ENCODE measurements at places on chromosomes 16 and 17.

GRCh38 chr16:48609652-48610029, 339 bp downstream of the N4BP1 start:
- DNase-seq, result no peak

GRCh38 chr17:76268015-76268749, 3.0 kb downstream of the UBALD2 start:
- peak; percentile 55 for DNase-seq

DNA sequence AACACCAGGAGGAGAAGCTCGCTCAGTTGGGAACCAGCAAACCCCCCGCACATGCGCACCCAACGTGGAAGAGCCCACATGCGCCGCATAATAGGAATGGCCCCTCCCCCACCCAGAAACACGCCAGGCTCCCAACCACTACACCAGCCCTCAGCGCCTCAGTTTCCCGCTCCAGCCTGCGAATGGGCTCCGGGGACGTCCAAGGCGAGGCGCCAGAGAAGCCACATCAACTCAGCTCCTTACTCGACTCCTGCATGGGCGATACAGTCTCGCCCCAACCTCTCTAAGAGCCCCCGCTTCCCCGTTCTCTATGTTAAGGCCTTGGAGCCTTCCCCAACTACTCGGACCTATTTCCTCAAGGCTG, 504 bp downstream of the SRSF1 start:
- peak; percentile 45 for DNase-seq

DNA sequence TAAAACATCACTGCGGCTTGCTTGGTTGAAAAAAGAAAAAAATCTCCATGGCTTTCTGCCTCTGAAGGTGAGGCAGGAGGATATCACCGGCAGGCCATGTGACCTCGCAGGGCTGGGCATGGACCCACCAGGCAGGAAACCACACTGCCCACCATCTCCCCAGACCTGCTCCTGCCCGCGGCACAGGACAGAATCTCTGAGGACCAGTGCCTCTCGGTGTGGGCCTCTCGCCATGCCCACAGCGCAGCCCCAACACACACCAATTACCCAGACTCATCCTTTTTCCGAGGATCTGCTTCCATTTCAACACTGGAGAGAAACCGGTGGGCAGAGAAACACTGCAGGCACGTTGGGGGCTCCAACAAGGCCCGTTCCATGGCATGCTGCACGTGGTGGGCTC, 16.2 kb downstream of the DNASE1 start:
- no peak for DNase-seq

- DNase-seq, result no peak
Observed at GRCh38 chr17:39612291-39612894, 4.7 kb upstream of the NEUROD2 start.

DNA sequence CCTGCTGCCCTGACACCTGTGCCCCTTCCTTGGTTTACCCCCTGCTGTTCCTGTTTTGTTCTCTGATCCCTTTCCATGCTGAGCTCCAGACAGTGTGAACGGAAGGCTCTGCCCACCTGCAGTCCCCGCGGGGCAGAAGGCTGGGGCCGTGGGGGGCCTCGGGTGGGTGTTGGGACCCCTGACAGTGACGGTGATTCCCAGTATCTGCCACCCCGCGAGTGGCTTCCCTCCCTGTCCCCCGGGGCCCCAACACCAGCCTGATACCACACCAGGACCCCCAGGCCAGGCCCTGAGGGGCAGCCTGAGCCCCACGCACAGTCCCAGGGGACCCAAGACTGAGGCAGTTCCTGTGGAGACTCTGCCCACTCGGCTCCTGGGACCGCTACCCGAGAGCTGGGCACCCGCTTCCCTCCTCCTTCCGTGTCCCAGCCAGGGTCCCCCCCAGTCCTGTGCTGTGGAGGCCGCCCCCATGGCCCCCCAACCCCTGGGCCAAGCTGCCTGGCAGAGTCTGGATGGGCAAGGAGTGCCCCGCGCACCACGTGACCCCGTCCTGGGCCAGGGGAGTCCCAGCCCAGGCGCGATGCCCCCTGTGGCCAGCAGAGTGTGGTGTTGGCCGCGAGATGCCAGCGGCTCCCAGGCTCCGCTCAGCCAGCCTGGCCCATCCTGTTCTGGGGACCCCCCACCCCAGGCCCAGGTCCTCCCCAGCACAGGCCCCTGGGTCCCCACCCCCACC, 10.0 kb upstream of the C1QTNF8 start:
- DNase-seq, result peak; percentile 19

DNA sequence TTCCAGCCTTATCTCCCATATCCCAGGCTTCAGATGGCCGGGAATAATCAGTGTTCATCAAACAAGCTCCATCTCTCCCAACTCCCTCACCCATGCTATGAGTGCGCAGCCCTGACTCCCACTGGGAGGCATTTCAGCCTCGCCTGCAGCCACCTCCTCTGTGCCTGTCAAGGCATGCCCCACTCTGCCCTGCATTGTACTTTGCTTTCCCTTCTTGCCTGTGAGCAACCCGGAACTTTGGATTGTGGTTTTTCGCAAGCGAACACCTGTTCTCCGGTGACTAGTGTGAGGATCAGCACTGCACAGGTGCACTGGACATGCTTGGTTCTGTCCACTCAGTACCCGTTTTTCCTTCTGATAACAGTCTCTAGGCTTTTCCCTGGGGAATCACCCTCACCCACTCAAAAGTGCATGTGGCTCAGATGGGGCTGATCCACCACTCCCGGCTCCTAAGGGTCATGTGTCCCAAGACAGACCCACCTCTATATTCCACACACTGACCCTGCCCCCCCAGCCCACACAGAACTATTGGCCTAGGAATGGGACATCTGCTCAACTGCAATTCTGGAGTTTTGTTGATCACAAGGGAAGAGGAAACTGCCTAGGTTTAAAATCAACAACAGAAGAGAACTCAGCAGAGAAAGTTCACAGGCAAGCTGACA, 9.1 kb downstream of the CHST6 start:
- DNase-seq, result no peak

GRCh38 chr17:21418446-21419298, 42.5 kb downstream of the KCNJ12 start:
- DNase-seq, result no peak

- DNase-seq, result no peak
Observed at GRCh38 chr17:28716740-28717577, 709 bp downstream of the RAB34 start.

- no peak for DNase-seq
Observed at GRCh38 chr17:545156-545555, 169.5 kb downstream of the VPS53 start.

DNA sequence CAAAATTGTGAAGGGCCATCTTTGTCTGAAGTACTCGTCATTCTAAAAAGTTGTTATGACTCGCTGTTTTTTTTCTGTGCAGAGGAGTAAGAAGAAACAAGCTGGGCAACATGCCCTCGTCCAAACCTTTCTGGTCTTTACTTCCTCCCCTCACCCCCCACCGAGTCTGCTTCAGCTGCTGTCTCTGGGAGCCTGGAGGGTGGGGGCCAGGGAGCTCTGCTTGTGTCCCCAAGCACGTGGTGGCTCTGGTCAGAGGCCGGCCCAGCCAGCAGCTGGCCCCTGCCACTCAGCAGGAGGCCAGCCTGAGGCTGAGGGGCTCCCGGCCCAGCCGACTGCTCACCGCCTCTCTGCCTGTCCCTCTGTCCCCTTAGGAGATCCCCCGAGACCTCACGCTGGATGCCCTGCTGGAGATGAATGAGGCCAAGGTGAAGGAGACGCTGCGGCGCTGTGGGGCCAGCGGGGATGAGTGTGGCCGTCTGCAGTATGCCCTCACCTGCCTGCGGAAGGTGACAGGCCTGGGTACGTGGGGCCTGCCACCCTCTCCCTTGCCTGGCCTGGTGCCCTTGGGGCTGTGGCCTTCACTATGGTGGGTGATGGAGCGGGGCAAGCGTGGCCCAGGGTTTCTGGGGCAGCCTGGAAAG, 53.7 kb upstream of the LGALS9 start:
- DNase-seq, result no peak

DNA sequence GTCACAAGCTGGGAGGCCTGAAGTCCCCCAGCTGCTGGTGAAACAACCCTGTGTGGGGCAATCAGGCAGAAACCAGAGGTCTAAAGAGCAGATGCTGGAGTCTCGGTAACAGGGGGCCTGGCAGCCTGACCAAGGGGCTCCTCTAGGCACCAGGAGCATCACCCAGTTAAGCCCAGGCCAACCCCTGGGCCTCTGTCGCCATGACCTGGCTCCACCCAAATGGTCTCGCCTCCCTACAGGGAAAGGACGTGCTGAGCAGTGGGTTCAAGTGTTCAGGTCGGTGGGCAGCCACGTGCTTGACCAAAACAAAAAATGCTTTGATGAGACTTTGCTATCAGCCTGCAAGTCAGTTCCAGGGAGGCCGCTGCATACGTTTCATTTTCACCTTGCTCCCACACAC, 240.3 kb downstream of the ZNF423 start:
- no peak for DNase-seq

- DNase-seq, result no peak
Observed at GRCh38 chr17:2594722-2595599, 1.5 kb downstream of the PAFAH1B1 start.

DNA sequence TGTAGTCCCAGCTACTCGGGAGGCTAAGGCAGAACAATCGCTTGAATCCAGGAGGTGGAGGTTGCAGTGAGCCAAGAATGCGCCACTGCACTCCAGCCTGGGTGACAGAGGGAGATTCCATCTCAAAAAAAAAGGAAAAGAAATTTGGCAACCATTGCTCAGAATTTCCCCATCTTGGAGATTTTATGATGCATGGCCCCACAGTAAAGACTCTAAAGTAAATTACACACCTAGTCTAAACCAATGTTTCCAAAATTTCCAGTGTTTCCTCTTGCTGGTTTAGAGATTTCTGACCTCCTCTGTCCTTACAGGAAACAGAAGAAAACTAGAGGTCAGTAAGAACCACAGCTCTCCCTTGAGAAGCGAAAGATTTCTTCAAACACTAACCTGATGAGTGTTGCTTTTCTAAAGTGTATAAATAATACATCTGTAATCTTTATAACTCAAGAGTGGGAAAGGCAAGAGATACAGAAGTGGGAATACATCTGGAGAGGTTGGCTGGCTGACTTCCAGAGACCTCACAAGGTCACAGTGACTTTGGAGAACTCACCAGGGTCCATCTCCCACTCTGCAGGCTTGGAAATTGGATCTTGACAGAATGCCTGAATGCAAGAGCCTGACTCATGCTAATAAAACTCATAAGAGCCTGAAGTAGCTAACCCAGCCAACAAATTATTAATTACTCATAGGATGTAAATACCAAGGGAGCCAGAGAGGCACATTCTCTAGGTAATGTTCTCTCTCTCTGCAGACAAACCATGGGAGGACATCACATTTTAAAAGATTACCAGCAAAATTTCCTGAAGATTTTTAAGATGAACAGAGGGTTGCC, 8.8 kb downstream of the ADAT1 start:
- no peak for DNase-seq

GRCh38 chr17:10337136-10337535, 35.7 kb downstream of the MYH13 start:
- no peak for DNase-seq

- no peak for DNase-seq
Observed at GRCh38 chr17:61047515-61047914, 352.1 kb upstream of the TBX2 start.

- DNase-seq, result no peak
Observed at GRCh38 chr17:8955021-8955959, 10.2 kb downstream of the PIK3R5 start.

- DNase-seq, result no peak
Observed at GRCh38 chr16:68991075-68991474, 114.4 kb upstream of the HAS3 start.

DNA sequence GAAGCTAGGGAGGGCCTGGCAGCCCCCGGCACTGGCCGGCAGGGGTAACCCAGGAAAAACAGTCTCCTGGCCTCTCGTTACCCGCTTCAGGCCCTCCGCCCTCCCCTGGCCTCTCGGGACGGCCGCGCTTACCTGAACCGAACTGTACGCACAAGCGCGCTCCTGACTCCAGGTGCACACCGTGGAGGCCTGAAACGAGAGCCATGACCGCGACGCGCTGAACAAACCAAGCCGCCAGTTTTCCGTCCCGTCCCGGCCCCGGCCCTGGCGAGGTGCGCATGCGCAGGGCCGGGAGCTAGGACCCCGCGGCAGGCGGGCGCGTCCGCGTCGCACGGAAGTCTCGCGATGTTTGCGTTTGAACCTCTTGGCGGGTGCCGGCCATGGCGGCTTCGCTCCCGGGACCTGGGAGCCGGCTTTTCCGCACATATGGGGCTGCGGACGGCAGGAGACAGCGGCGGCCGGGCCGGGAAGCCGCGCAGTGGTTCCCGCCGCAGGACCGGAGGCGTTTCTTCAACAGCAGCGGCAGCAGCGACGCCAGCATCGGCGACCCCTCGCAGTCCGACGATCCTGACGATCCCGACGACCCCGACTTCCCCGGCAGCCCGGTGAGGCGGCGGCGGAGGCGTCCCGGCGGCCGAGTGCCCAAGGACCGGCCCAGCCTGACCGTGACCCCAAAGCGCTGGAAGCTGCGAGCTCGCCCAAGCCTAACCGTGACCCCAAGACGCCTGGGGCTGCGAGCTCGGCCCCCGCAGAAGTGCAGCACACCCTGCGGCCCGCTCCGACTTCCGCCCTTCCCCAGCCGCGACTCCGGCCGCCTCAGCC, at the start of gene HASPIN:
Gene HASPIN (plus strand): TSS at position 348 of the 822 bp plus-strand sequence. CDS start 33 bp downstream, at position 381.
- DNase-seq, result peak; percentile 89

- no peak for DNase-seq
Observed at GRCh38 chr16:66750279-66751052, 943 bp downstream of the DYNC1LI2 start.

GRCh38 chr17:74633326-74633725, 9.8 kb upstream of the CD300E start:
- no peak for DNase-seq

GRCh38 chr16:31131841-31132271, 3.7 kb downstream of the PRSS8 start:
- DNase-seq, result no peak

DNA sequence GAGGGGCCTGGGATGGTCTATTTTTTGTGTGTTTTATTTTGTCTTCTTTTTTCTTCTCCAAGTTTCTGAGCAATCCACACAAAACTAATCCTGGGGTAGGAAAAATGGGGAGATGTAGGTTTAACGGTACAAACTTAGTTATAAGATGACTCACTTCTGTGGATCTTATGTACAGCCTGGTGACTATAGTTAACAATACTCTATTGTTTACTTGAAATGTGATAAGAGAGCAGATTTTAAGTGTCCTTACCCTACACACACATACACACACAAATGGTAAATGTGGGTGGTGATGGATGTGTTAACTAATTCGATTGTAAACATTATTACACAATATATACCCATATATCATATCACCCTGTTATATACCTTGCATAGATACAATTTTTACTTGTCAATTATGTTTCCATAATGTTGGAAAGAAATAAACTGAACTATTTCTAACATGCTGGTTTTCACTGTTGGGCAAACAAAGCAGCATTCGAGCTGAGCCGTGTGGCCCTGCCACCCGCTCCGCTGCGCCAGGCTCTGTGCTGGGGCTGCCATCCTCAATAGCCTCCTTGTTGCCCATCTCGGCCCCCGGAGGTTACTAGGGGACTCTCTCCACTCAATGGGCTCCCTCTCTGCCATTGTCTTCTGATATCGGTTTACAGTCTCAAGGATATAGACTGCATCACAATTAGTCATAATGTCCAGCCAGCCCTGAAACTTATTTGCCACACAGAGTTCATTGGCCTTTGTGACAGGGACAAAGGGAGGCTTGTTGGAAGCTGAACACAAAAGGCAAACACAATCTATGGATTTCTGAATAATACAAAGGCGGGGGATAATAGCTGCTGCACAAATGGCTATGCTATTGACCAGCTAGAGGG, 380.3 kb upstream of the MAF start:
- DNase-seq, result no peak

GRCh38 chr16:57282510-57283213, 1.8 kb downstream of the PLLP start:
- DNase-seq, result no peak

- peak; percentile 59 for DNase-seq
Observed at GRCh38 chr16:27154705-27155521, 48.4 kb upstream of the KDM8 start.
